Stimulated activated CD8-positive, alpha-beta memory T cell treated with anti-CD3 and anti-CD28 coated beads, Interleukin-12 subunit alpha, Interleukin-12 subunit beta, amount 100 ng/mL, for 1 hour (primary cell): ENCODE measurements at places on chromosomes 12 and 14.

GRCh38 chr14:21226467-21226866, 42.8 kb downstream of the HNRNPC start:
- no peak for DNase-seq

GRCh38 chr14:51750542-51750941, 98.8 kb downstream of the FRMD6 start:
- no peak for DNase-seq

DNA sequence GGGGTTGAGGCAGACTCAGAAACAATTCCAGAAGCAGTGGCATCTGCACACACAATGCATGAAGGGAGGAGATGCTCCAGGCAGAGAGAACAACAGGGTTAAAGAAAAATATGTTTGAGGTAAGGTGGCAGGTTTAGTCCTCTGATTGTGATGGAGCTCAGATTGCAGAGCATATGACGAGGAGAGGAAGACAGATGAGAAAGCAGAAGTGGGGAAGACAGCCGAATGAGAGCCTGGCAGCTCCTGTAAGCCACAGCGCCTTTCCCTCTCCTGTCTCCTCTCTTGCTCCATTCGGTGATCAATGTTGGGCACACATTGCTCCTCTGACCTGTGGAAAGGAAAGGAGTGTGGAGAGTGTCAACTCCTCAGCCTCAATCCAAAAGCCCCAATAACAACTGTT, 372.2 kb downstream of the GXYLT1 start:
- DNase-seq: no peak

GRCh38 chr12:16165506-16165905, 112.0 kb downstream of the SLC15A5 start:
- DNase-seq: no peak

DNA sequence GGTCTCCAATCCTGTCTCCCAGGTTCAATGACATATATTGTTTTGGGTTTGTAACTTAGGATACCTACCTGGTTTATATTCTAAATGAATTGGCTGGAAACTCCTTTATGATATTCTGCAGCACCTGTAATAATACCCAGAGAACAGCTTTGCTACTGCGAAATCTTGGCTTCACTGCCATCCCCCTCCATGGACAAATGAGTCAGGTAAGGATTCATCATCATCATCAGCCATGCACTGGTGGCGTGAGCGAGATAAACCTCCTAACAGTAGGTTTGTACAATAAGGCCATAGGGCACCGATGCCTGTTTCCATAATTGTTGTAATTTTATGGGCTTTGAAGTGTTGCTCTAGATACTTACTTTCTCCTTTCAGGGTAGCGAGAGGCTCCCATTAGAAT, 10.7 kb downstream of the DDX47 start:
- DNase-seq: no peak

DNA sequence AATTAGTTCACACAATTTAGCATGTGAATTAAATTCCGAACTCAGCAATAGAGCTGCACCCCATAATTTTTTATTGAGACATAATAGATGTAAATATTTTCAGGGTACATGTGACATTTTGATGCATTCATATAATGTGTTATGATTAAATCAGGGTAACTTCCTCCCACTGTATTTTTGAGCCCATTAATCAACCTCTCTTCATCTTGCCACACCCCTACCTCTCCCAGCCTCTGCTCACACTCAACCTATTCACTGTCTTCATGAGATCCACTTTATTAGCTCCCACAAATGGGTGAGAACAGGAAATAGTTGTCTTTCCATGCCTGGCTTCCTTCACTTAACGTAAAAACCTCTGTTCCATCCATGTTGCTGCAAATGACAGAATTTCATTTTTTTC, 14.7 kb downstream of the IL26 start:
- no peak for DNase-seq

- no peak for DNase-seq
These were observed 98.4 kb downstream of the APAF1 start for GRCh38 chr12:98743362-98743953.

DNA sequence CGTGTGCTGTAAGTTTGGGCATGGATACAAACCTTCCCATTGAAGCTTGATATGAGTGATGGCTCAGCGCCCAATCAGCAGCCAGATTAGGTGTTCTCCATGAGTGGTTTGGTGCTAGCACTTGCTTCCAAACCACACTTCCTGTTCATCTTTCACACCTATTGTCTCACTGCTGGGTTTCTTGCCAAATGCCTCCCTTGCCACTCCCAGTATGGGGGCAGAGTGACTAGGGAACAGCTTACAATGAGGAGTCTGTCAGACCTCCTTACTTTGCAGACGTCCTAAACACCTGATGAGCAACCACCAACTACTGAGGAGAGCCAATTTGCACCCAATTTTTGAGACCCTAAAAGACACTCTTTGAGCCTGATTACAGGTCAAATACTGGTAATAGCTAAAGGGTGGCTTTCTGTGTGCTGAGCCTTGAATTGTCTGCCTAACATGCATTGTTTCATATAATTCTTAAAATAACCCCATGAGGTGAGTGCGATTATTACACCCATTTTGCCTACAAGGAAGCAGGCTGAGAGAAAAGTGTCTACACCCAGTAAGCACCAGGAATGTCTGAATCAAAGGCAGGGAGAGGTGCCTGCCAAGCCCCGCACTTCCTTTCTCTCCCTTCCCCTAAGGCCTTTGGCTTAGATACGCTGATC, 48.4 kb upstream of the FOS start:
- peak; percentile 22 for DNase-seq

DNA sequence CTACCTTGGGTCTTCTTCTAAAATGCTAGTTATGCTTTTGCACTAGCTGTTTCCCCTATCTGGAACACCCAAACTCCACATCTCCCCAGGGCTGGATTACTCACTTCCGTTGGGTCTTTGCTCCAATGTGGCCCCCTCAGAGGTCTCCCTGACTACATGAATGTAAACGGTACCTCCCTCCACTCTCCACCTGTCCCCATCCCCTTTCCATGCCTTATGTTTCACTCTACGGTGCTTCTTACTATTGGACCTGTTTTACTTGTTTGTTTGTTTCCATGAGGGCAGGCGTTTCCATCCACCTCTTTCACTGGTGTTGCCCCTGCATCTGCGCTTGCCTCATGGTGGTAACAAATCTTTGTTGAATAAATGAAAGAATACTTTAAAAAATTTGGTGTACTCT, 256.4 kb downstream of the SNAPC1 start:
- no peak for DNase-seq
